ENCODE measurements at places on chromosomes 6 and 20.
A peak's percentile ranks its signal among the peaks of the same experiment; 100 is the strongest.

- DNase-seq, result no peak
These were observed 310.0 kb downstream of the ESR1 start for GRCh38 chr6:152117156-152118133.

DNA sequence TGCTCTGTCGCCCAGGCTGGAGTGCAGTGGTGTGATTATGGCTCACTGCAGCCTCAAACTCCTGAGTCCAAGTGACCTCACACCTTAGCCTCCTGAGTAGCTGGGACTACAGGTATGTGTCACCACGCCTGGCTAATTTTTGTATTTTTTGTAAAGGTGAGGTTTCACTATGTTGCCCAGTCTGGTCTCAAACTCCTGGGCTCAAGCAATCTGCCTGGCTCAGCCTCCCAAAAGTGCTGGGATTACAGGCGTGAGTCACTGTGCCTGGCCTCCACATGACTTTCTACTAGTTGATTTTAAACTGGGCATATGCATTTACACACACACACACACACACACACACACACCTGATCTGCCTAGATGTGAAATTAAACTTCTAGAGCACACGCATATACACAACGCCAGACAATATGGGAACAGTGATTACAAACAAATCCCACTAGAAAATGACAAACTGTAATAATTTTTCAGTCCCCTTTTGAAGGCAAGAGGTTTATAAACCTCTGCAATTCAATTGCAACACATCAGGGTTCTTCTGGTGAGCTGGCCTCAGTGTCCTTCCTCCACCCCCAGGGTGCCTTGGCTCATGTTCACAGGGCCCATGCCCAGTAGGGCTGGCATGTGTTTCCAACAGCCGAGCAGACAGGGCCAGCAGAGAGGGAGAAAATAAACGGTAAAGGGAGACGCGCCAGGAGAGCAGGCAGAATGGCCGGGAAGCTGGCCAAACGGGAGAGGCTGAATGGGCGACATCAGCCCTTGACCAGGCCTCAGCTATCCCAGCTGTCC is 31.2 kb downstream of the PARD6B start:
- no peak for DNase-seq

- DNase-seq, result no peak
These were observed 123.2 kb downstream of the DLL1 start for GRCh38 chr6:170167657-170168159.

DNA sequence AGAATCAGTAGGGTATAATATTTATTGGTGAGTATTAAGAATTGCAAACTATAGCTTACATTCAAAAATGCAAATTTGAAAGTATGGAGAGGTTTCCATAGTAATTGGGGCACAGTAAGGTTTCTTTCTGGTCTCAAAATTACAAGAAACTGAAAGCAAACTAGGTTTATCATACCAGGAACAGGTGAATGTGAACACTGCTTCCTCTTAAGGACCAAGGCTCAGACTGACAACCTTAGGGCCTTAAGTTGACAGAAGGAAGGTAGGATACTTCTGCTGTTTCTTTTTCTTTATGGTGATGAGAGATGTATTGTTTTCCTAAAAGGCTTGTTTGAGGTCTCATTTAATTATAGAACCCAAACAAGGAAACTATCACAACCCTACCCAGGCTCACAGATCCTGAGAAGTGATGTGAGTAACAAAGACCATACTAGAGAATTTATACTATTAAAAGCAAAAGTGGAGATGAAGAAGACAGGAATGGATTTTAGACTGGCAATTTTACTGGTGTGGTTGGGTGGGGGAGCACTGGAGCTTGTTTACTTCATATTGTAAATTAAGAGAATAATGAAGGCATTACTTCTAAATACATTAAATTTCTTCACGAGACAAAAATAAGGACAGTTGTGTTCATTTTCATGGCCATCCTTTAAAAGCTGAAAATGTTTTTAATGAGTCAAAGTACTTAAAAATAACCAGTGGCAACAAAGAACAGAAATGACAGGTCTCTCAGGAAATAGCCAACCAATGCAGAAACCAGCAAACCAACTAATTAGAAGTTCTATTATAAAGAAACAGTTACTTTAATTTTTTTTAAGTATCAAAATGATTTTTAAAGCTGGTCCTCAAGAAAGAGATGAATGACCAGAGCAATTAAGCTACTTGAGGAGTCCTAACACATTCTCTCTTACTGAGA is 21.3 kb downstream of the STAU1 start:
- DNase-seq, result no peak

GRCh38 chr6:168938546-168938945 is 315.1 kb downstream of the THBS2 start:
- no peak for DNase-seq

DNA sequence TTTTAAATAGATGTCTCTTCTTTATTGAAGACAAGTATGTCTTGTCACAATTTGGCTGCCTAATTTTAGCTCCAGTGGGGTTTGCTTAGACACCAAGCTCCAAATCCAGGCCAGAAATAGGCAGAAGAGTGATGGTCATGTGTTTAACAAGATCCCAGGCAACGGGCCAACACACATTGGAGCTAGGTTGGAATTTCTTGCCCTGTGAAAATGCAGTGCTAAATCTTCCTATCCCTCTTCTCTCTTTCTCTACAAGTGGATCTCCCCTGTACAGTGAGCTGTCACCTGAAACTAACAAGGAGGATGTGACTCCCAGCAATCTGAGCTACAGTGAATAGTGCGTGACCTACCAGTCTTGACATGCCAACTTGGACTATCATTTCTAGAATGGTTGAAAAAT is 65.3 kb upstream of the VGLL2 start:
- no peak for DNase-seq

DNA sequence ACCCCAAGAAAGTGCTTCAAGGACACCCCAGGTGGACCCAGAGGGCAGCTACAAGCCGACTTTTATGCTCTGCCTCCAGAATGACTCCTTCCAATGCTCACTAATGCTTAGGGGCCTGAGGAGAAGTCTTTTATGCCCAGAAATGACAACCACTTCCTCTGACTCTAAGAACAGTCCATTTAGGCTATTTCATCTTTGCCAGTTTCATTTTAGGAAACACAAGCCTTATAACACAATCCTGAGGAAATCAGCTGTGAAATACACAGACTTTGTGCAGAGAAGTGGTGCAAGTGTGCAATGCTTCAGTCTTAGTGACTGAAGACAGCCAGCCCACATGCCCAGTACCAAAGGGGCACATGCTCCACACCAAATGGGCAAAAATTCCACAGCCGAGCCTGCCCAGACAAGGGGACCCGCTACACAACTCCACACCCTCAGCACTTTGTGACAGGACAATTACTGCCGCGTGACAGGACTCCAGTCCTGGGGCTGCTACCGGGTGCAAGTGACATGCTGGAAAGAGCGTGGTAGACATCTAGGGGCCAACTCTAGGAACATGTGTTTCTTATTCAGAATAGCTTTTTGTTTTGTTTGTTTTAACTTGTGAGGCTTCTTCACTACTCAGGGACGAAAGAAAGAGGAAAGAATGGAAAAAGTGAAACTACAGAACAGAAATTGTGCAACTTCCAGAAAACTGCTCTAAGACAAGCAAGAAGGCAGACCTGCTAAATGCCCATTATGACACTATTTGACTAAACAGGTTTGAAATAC is 28.2 kb upstream of the PLAGL1 start:
- DNase-seq, result peak; percentile 15

- no peak for DNase-seq
These were observed 15.1 kb downstream of the RMND1 start for GRCh38 chr6:151436802-151437201.

GRCh38 chr20:17665756-17666155 is 16.3 kb downstream of the RRBP1 start:
- no peak for DNase-seq

DNA sequence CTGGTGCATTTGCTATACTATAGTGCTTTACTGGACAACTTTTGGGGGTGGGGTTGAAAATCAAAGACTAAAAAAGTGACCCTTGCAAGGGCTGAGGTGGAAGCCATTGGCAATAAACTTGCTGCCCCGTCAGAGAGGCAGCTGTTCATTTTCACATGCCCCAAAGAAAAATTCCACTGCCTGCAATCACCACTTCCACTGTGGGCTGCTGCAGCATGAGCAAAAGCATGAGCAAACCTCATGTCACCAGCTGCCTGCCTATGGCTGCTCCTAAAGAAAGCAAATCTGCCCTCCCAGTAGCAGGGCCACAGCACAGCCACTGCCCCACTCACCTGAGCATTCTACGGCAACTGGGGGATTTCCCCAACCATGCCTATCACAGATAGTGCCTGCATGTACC is 290.0 kb downstream of the PAX1 start:
- no peak for DNase-seq

GRCh38 chr6:31737991-31738979 is 1.5 kb upstream of the MSH5 start:
- DNase-seq, result no peak

- no peak for DNase-seq
These were observed 45.5 kb upstream of the SRF start for GRCh38 chr6:43125555-43125954.

DNA sequence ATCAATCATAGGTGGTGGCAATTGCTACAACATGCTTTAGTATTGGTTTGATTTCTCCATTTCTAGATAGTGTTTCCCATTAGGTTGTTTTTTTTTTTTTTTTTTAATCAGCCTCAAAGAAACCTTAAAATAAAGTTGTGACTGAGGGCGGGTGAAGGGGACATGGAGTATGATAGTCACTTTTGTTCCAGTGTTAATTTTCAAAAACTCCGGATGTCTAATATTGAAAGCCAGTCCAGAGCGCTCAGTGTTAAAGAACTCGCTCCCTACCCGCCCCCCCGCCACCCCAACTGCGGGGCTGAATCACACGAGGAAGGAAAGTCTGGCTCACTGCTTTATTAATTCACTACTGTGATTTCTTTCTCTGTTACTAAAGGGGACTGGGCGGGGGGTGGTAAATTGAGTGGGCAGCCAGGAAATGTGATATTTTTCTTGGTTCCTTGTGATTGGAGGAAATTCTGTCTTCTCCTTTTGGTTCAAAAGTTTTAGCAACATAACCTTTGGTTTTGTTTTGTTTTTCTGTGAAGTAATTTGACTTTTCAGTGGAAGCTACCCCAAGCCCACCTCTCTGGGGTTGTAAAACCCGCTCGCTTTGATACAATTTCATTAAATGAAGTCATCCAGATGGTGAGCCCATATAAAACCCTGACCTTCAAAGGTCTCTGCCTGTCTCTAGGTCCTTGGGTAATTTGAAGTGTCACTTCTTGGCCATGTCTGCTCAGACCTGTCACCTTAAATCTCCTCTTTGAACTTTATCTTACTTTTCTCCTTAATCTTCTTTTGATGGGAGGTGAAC is 38.0 kb downstream of the TNFAIP3 start:
- no peak for DNase-seq

- DNase-seq, result no peak
These were observed 6.6 kb downstream of the TRAM2 start for GRCh38 chr6:52570291-52570700.

DNA sequence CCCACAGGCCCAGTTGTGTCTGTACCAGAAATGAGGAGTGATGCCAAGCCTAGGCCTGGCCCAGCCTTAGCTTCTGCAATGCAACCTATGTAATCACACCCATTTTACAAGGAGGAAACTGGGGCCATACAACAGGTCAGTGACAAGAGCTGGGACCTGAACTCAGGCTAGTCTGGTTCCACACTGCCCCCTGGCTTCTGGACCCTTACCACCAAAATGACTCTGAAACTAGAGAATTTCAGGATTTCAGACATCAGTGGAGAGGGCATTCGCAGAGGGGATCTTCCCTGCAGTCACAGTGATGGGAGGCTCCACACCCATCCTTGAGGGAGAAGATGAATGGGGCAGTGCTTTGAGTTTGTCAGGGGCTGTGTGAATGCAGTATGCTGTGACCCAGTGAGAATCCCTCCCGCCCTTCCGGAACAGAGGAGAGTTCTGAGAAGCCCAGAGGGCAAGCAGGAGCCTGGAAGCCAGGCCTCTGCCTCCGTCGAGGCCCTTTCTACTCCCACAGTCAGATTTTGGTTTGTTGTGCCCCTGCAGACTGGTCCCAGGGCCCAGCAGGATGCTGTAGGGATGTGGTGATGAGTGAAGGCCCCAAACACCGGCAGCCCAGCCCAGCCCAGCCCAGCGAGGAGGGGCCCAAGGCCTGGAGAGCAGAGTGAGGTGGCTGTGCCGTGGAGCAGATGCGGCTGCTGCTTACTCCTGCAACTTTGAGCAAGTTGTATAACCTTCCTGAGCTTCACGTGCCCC is 48.1 kb upstream of the MYL9 start:
- DNase-seq, result peak; percentile 56

DNA sequence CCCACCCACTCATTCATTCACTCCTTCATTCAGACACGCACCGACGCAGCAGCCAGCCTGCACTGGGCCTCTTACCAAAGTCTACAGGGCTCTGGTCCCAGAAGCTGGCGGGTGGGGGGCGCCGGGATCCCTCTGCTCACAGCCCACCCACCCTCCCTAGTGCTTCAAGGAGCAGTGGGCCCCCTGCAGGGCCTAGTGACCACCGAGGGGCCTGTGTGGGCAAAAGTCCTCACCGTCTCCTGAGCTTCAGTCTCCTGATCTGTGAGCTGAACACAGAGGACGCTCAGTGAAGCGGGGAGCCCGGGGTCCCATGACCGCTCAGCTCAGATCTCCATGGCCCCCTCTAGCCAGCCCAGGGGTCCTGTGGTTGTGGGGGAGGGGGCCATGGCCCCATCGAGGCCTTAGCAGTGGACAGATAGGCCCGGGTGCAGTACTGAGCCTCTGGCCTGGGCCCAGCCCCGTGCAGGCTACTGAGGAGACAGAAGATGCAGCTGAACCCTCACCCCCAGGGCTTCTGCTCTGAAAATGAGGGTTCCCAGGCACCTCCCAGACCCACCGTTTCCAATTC is 33.4 kb upstream of the MRGBP start:
- DNase-seq, result no peak

DNA sequence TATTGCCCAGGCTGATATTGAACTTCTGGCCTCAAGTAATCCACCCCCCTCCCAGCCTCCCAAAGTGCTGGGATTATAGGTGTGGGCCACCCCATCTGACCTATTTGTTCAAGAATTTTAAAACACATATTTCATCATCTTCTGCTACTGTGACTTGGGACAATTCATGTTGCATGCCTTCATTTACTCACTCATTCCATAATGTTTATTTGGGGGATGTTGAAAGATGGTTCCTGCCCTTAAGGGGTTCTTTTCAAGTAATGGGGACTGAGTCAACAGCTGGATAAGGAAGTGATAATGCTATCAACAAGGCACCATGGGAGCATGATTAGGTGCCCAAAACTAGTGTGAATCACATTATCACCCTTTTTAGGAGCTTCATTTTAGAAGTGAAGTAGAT is 62.0 kb downstream of the CRYBG1 start:
- DNase-seq, result no peak

- DNase-seq, result no peak
These were observed 214.4 kb downstream of the EYA2 start for GRCh38 chr20:47108994-47109393.

Data from WTC11 (cell line).